ENCODE measurements at places on chromosomes 3 and 15.
A peak's percentile ranks its signal among the peaks of the same experiment; 100 is the strongest.

DNA sequence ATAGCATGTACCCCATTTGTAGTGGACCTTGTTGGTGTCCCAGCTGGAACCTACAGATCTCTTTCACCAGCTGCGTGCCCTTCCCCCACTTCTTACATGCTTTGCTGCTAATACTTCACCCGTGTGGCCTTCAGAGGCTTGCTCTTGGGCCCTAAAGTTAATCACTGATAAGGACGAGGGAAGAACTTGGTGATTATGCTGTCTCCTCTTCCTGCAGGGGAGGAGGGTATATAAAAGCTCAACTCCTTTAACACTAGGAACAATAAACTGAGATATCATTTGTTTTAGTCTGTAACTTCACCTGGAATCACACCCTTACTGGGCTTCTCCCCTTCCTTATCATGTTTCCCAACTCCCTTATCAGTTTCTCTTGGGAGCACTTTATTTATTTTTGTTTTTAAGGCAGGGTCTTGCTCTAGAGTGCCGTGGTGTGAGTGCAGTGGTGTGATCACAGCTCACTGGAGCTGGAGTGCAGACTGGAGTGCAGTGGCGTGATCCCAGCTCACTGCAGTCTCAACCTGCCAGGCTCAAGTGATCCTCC, 43.2 kb upstream of the PIK3R4 start:
- no peak for DNase-seq

- no peak for DNase-seq
These were observed 58.5 kb downstream of the ERC2 start for GRCh38 chr3:56409790-56410189.

DNA sequence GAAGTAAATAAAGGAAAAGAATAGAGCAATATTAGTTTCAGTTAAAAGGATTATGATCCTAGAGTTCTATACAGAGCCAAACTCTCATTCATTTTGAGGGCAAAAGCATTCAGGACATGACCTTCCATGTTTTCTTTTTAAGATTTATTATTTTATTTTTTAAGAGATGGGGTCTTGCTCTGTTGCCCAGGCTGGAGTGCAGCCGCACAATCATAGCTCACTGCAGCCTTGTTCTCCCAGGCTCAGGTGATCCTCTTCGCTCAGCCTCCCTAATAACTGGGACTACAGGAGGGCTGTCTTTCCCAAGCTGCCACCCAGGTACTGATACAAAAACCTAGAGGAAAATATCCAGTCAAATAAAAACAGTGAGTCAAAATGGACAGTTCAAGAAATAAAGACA, 13.6 kb upstream of the CCDC13 start:
- DNase-seq, result no peak

GRCh38 chr3:186057594-186057993, 51.3 kb downstream of the ETV5 start:
- DNase-seq, result no peak

GRCh38 chr15:100259266-100259665, 82.5 kb downstream of the ADAMTS17 start:
- no peak for DNase-seq

- no peak for DNase-seq
These were observed 442.6 kb upstream of the PDZRN3 start for GRCh38 chr3:74067296-74067695.

GRCh38 chr15:31223478-31224350, 102.9 kb upstream of the KLF13 start:
- peak; percentile 37 for DNase-seq

- DNase-seq, result no peak
These were observed 5.1 kb upstream of the VHL start for GRCh38 chr3:10136426-10137005.

- DNase-seq, result no peak
These were observed 775.6 kb downstream of the ROBO2 start for GRCh38 chr3:77815467-77815866.

GRCh38 chr3:86969500-86970189, 21.3 kb downstream of the VGLL3 start:
- DNase-seq, result no peak

GRCh38 chr15:52113235-52113634, 660 bp upstream of the BCL2L10 start:
- DNase-seq, result no peak

DNA sequence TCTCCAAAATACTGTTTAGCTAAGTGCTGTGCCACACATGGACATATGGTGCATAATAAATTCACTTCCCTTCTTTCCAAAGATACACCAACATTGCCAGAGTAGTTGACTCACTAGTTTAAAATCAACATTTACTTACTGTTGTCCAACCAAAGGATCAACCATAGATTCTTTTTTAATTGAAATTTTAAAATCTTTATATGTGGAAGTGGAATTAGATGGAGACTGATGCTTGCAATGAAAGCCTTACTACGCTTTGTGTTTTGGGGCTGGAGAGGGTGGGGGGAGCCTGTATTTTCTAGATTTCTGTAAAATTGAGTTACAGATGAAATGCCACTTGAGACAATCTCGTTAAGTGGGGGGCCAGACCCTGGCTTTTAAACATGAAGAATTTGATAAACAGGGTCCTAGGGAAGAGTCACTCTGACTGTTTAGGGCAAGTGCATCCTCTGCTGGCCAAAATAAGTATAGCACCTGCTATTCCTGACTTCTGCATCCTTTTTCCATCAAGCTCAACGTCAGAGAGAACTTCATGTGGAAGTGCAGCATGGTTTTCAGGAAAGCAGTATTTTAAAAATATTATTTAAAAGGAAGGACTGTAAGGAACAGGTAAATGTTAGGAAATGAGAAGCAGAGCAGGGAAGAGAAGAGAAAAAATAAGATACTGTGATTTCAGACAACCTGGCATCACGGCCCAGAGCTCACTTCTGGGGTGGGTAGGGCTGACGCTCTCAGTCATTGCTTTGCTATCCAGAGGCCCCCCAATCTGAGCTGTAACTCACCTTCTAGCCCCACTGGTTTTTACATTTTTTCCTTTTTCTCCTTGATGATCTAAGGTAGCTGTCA, 76.7 kb downstream of the BOC start:
- DNase-seq, result peak; percentile 63

DNA sequence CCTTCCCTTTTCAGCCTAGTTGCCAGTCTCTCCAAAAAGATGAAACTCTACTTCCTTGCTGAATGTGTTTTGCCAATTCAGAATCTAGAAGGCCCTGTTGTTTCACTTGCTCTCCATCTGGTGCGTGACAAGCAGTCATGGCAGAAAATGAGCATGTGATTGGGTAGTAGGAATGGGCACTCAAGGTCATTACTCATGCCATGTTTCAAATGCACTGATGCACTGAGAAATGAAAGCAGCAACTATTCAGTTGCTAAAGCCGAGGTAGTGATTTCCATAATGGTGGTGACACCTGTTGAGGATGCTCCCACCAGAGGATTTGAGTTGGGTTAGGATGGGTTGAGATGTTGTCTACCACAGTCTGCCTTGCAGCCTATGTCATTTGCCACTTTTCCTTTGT, 12.7 kb downstream of the ZBTB38 start:
- no peak for DNase-seq

DNA sequence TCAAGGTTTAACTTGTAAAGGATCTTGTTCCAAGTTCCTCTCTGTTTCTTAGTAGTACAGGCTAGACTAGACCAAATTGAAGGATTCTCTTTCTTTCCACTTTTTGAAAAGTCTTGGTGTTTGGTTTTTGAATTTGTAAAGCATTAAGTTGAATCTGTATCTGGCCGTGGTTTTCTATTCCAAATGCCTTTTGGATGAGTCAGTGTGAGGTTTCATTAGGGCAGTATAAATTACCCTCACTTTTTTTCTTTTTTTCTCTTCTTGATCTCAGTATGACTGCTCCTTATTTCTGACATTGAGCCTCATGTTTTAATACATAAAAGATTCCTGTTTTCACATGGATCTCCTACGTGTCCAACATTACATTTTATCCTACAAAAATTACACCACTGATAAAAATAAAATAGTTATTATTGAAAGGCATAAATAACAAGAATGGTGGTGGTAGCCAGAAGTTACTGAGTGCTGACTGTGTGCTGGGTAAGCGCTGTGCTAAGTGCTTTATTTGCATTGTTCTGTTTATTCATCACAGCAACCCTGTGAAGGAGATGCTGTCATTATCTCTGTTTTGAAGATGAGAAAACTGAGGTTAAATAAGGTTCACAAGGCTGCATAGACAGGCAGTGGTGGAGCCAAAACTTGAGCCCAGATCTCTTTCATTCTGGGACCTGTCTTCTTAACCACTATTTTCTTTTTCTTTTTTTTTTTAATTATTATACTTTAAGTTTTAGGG, 48.3 kb downstream of the MITF start:
- no peak for DNase-seq

DNA sequence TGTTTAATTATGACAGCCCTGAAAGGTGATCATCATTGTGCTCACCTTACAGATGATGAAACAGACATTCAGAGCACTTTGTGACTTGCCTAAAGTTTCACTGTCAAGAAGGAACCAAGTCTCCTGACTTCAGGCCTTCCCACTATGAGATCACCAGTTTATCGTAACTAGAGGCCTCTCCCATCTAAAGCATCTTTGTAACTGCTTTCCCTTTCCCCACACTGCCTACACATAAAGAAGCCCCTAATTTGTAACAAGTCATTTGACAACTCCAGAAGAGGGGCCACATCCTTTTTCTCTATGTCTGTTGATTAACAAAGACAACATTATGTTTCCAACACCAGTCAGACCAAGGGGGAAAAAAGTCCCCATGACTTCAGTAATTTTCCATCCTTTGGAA, 1.1 kb downstream of the KLHL6 start:
- no peak for DNase-seq

GRCh38 chr3:50345586-50346234, at the start of gene ZMYND10:
TSS of gene ZMYND10 (minus strand) at chr3:50345732. CDS start at chr3:50345579, 153 bp downstream.
- DNase-seq, result peak; percentile 81

- no peak for DNase-seq
These were observed 35.0 kb downstream of the PLOD2 start for GRCh38 chr3:146125951-146126350.

GRCh38 chr3:118938183-118938961, 96.3 kb downstream of the IGSF11 start:
- DNase-seq, result no peak

GRCh38 chr3:130915567-130916292, 21.8 kb downstream of the ATP2C1 start:
- DNase-seq, result no peak

DNA sequence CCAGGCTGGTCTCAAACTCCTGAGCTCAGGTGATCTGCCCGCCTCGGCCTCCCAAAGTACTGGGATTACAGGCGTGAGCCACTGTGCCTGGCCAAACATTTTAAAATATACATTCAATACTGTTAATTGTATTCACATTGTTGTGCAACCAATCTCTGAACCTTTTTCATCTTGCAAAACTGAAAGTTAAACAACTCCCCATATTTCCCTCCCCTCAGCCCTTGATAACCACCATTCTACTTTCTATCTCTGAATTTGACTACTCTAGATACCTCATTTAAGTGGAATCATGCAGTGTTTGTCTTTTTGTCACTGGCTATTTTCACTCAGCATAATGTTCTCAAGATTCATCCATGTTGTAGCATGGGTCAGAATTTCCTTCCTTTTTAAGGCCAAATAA, 30.0 kb downstream of the HMCES start:
- DNase-seq, result no peak

GRCh38 chr3:25018909-25019308, 409.2 kb upstream of the RARB start:
- no peak for DNase-seq

DNA sequence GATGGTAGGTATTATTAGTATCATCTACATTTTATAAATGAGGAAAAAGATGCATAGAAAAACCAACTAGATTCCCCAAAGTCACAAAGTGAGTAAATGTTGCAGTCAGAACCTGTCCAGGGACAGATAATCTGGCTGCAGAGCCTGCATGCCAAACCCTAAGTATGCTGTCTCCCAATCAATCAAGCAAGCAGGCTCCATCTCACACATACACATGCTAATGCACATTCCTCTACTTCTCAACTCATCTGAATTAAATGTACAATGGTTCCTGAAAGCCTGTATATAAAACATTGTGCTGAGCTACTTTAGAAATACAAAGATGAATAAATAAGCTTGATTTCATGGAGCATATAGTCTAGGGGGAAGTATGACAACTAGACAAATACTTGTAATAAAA, 101.0 kb downstream of the CBLB start:
- DNase-seq, result no peak

DNA sequence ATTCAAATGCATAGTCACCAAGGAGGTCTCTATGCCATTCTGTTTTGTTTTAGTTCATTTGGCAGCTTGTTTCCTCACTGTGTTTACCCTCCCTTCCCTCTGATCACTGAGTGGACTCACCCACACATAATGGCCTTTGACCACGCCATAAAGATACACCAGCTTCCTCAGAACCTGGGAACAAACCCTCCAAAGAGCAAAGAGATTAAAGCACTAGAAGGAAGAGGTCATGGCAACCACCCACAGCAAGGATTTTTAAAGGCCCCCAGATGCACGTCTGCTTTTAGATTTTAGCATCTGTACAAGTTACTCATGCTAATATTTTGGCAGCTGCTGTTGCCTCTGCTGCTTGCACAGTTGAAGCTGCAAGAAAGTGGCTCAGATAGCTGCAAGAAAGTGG, 47.9 kb upstream of the CADPS start:
- no peak for DNase-seq

DNA sequence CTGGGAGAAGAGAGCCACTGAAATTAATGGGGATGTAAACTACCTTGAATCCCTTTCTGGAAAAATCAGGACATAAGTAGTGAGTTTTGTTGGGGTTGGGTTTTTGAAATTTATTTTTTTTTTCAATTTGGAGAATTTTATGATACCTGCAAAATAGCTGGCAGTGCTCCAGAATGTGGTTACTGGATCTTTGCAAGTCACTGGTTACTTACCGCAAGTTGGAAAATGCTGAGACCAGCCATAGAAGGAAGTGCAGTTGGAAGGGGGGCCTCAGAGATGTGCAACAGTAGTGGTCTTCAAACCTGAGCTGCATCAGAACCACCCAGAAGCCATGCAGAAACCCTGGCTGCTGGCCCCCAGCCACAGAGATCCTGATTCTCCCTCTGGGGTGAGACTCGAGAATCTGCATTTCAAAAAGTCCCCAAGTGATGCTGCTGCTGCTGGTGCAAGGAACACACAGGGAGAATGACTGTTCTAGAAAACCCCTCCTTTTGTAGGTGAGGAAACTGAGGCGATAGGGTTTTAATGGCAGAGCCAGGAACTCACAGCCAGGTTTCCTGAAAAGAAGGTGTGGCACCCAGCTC, 39.7 kb downstream of the SEMA5B start:
- no peak for DNase-seq

- DNase-seq, result no peak
These were observed 982 bp upstream of the SCG3 start for GRCh38 chr15:51680321-51680720.

GRCh38 chr3:151520105-151520504, 59.2 kb upstream of the IGSF10 start:
- no peak for DNase-seq

- DNase-seq, result peak; percentile 37
These were observed 462 bp downstream of the EDEM1 start for GRCh38 chr3:5187920-5188418.

Data from frontal cortex (tissue), 4 donors.